T-cell (primary cell): ENCODE measurements at places on chromosomes 16 and 17. TPM values are rescaled to one million over a fixed set of nuclear protein-coding genes. Genes with fewer than 3 reads are reported as not detected.

HS3ST3A1 gene
- total RNA-seq = 2.4 TPM

NR1D1 gene
- 21.9 TPM for total RNA-seq

ZG16 gene
- not detected for total RNA-seq

NECAB2 gene
- not detected for total RNA-seq

CIITA gene
- 10.7 TPM for total RNA-seq

SKAP1 gene
- 140 TPM for total RNA-seq

KRT17 gene
- total RNA-seq = not detected

BOLA2B gene
- 108 TPM for total RNA-seq

SLC4A1 gene
- total RNA-seq = not detected

BIRC5 gene
- total RNA-seq = 1.3 TPM

PTX4 gene
- total RNA-seq = not detected

SOST gene
- not detected for total RNA-seq

AXIN2 gene
- 35.8 TPM for total RNA-seq

ANKRD13B gene
- total RNA-seq = 6.4 TPM

CA4 gene
- total RNA-seq = not detected

CYBA gene
- 403 TPM for total RNA-seq

MT1G gene
- total RNA-seq = not detected

IL17C gene
- 0.35 TPM for total RNA-seq

MSRB1 gene
- total RNA-seq = 6.8 TPM

SLC47A2 gene
- not detected for total RNA-seq

GRAPL gene
- 28.0 TPM for total RNA-seq

UMOD gene
- total RNA-seq = not detected

VAT1L gene
- 0.10 TPM for total RNA-seq

ZNF624 gene
- total RNA-seq = 12.4 TPM

ALOX12 gene
- not detected for total RNA-seq

CD300LB gene
- total RNA-seq = not detected

KIF1C gene
- total RNA-seq = 15.3 TPM

RNF227 gene
- total RNA-seq = 4.1 TPM

RAPGEFL1 gene
- 4.6 TPM for total RNA-seq

HES7 gene
- 0.16 TPM for total RNA-seq

JPH3 gene
- not detected for total RNA-seq

WRAP53 gene
- 8.0 TPM for total RNA-seq

PIMREG gene
- total RNA-seq = not detected

ADGRG1 gene
- total RNA-seq = 7.8 TPM

GLP2R gene
- total RNA-seq = not detected

TBC1D3C gene
- total RNA-seq = not detected

ATXN1L gene
- total RNA-seq = 29.3 TPM

ARHGAP44 gene
- not detected for total RNA-seq

TNFRSF17 gene
- 1.4 TPM for total RNA-seq

OR2C1 gene
- total RNA-seq = 0.51 TPM

NPIPB9 gene
- total RNA-seq = 6.6 TPM

UTS2R gene
- total RNA-seq = not detected

CD300E gene
- not detected for total RNA-seq

GRB7 gene
- not detected for total RNA-seq

MAP2K4 gene
- 29.4 TPM for total RNA-seq

FOXL1 gene
- not detected for total RNA-seq

KIF2B gene
- not detected for total RNA-seq

VPS25 gene
- total RNA-seq = 38.6 TPM

TGFB1I1 gene
- total RNA-seq = 0.40 TPM

PKMYT1 gene
- total RNA-seq = 1.7 TPM

HIGD1B gene
- total RNA-seq = not detected

CAVIN1 gene
- 2.3 TPM for total RNA-seq

TK2 gene
- total RNA-seq = 10.7 TPM

KAT2A gene
- total RNA-seq = 48.1 TPM

SHBG gene
- total RNA-seq = not detected

MEIOB gene
- total RNA-seq = not detected

NTN3 gene
- not detected for total RNA-seq

SLC38A8 gene
- total RNA-seq = not detected
